ENCODE measurements at places on chromosomes 7 and 10. TPM values are rescaled to one million over a fixed set of nuclear protein-coding genes. Genes with fewer than 3 reads are reported as not detected.

CTAGE8 gene
- not detected for total RNA-seq

ADAM22 gene
- total RNA-seq: 10.9 TPM

GBX1 gene
- total RNA-seq: not detected

UCMA gene
- total RNA-seq: not detected

NOS3 gene
- total RNA-seq: 2.5 TPM

EIF3A gene
- 149 TPM for total RNA-seq

RARRES2 gene
- 47.6 TPM for total RNA-seq

RBP3 gene
- total RNA-seq: not detected

- no peaks in the 10 kb centered on the region for H3K27me3 ChIP-seq
- no peak overlapping the region for H3K4me3 ChIP-seq
- H3K36me3 ChIP-seq: peaks cover 69% of the 10 kb centered on the region
- DNase-seq: no peak
- H3K27ac ChIP-seq: no peak overlapping the region
These were observed 133.7 kb downstream of the SLC25A13 start for GRCh38 chr7:96188174-96188581.

DNA sequence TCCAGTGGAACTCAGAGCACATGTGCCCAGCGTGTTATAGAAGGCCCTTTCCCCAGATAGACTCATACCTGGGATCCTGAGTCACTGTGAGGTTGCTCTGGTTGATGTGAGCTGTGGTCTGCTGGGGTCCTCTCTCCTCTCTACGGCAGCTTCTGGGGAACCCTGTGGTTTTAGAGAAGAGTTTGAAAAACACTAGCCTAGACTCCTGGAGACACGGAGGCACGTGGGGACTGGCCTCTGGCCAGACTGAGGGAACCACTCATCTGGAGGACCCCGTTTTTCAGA lies 10.3 kb downstream of the ZNF775 start:
- H3K27ac ChIP-seq: no peak overlapping the region
- peaks cover under 1% of the 10 kb centered on the region for H3K4me1 ChIP-seq
- no peak for DNase-seq

DNA sequence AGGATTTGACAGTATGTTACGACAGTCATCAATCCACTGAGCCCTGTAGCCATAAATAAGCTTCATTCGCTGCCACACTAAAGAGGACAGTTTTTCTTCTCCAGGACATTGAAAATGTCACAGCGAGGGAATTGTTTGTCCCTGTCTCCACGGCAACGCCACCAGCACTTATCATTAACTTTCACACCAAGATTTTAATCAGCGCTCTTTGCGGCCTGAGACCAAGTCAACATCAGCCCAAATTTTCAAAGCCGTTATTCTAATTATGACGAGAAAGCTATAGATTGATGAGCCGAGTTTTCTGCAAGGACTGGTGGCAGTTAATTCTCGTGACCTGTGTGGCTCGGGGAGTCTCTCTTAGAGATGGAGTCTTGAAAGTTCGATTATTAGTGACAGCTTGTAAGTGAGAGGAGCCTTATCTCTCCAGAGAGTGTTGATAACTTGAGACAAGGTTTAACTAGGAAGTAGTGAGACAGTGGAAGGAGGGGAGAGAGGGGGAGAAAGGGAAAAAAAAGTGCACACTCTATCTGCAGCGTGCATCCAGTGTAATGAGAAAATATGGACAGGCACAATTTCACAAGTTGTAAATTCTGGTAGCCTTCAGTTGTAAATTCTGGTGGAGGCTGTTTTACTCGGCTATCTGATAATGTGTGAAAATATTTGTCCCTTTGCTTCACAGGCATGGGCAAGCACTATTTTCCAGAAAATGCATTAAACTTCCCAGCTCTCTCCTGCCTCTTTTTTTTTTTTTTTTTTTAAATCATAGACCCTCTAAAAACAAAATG lies 473.3 kb downstream of the LRMDA start:
- peaks cover 5% of the 10 kb centered on the region for H3K4me1 ChIP-seq
- peak; percentile 72 for DNase-seq

- DNase-seq: no peak
- peaks cover 2% of the 10 kb centered on the region for H3K4me1 ChIP-seq
- H3K27ac ChIP-seq: no peak overlapping the region
- H3K36me3 ChIP-seq: no peaks in the 10 kb centered on the region
- no peak overlapping the region for H3K4me3 ChIP-seq
These were observed 49.1 kb upstream of the GPAM start for GRCh38 chr10:112232670-112233069.

- no peak overlapping the region for H3K27ac ChIP-seq
- no peaks in the 10 kb centered on the region for H3K36me3 ChIP-seq
- no peaks in the 10 kb centered on the region for H3K4me1 ChIP-seq
- no peak overlapping the region for H3K4me3 ChIP-seq
- no peak for DNase-seq
These were observed 179.4 kb downstream of the CPEB3 start for GRCh38 chr10:92111336-92111939.

- peak overlapping the region; percentile 11 for H3K4me3 ChIP-seq
- peak; percentile 22 for DNase-seq
- no peaks in the 10 kb centered on the region for H3K27me3 ChIP-seq
- peak overlapping the region; percentile 87 for H3K27ac ChIP-seq
These were observed 161.8 kb downstream of the SKIDA1 start for GRCh38 chr10:21363731-21364104.

GRCh38 chr7:23928418-23928775 lies 218.4 kb downstream of the STK31 start:
- no peak overlapping the region for H3K4me3 ChIP-seq
- no peaks in the 10 kb centered on the region for H3K27me3 ChIP-seq
- no peak overlapping the region for H3K27ac ChIP-seq
- DNase-seq: no peak
- H3K4me1 ChIP-seq: no peaks in the 10 kb centered on the region
- H3K36me3 ChIP-seq: no peaks in the 10 kb centered on the region

- no peaks in the 10 kb centered on the region for H3K36me3 ChIP-seq
- no peak overlapping the region for H3K27ac ChIP-seq
- peak overlapping the region; percentile 23 for H3K4me3 ChIP-seq
These were observed 61.8 kb downstream of the NEURL1 start for GRCh38 chr10:103555325-103555649.

- peak; percentile 28 for DNase-seq
- H3K27ac ChIP-seq: no peak overlapping the region
- no peaks in the 10 kb centered on the region for H3K27me3 ChIP-seq
- no peak overlapping the region for H3K4me3 ChIP-seq
- no peaks in the 10 kb centered on the region for H3K4me1 ChIP-seq
These were observed 113.2 kb upstream of the GPR26 start for GRCh38 chr10:123552760-123553554.

DNA sequence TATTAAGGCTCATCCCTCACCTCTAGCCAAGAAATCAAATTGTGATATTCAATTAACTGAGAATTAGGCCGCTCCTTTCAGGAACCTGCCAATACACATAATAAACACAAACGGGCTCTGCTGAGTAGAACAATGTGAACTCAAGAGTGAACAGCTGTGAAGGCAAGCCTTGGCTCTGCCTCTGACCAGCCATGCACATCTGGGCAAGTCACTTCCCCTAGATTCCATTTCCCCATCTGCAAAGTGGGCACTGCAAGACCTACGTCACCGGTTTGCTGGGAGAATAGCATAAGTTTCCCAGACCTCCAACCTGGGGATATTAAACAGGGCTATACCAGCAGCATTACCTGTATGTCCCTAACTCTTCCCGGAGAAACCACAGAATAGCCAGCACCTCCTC lies 355.2 kb downstream of the TNS3 start:
- no peaks in the 10 kb centered on the region for H3K4me1 ChIP-seq
- no peaks in the 10 kb centered on the region for H3K27me3 ChIP-seq
- DNase-seq: no peak

DNA sequence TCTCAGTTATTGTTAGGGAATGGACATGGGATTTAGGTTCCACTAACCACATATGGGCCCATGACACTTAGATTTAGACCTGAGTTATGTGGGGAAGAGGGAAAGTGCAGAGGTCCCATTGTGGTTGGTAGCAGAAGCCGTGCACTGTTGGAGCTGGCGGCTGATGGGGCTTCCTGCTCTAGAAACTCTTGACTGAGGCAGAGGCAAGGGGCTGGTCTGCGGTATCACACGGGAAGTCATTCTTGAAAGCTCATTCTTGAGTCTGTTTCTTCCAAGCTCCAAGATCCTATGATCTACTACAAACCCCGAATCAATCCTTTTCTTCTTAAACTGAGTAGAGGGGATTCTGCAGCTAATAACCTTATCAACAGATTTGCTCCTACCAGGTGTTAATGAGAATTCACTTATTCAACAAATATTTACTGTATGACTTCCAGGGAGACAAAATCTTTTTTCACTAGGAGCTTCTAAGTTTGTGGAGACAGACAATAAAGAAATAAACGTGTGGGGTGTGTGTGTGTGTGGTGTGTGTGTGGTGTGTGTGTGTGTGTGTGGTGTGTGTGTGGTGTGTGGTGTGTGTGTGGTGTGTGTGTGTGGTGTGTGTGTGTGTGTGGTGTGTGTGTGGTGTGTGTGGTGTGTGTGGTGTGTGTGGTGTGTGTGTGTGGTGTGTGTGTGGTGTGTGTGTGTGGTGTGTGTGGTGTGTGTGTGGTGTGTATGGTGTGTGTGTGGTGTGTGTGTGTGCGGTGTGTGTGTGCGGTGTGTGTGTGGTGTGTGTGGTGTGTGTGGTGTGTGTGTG lies 57.1 kb downstream of the AOC1 start:
- no peak for DNase-seq
- no peaks in the 10 kb centered on the region for H3K4me1 ChIP-seq
- no peak overlapping the region for H3K4me3 ChIP-seq
- H3K27ac ChIP-seq: no peak overlapping the region

- DNase-seq: peak; percentile 78
- no peaks in the 10 kb centered on the region for H3K4me1 ChIP-seq
- no peak overlapping the region for H3K4me3 ChIP-seq
- H3K27ac ChIP-seq: no peak overlapping the region
These were observed 9.9 kb downstream of the NYAP1 start for GRCh38 chr7:100493476-100494264.

- no peak for DNase-seq
- no peaks in the 10 kb centered on the region for H3K4me1 ChIP-seq
- no peak overlapping the region for H3K27ac ChIP-seq
These were observed 534.3 kb downstream of the PTPRN2 start for GRCh38 chr7:158053183-158053915.

DNA sequence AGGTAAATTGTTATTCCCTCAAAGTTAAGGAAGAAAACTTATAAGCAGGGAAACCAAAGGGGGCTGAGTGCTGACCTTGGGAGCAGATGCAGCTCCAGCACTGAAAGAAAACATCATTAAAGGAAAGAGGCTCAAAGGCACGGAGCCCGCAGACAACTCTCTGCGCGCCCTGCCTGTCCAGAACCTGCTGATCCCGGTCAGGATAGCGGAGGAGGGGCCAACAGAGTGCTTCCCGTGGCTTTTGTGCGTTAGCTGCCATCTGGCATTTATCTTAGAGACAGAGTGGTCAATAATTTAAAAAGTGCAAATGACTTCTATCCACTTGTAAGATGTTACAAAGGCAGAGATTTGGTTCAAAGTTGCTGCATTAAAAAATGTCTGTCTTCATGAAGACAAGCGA lies 162.1 kb downstream of the FANK1 start:
- no peaks in the 10 kb centered on the region for H3K36me3 ChIP-seq
- H3K27me3 ChIP-seq: no peaks in the 10 kb centered on the region
- peak overlapping the region; percentile 62 for H3K27ac ChIP-seq

DNA sequence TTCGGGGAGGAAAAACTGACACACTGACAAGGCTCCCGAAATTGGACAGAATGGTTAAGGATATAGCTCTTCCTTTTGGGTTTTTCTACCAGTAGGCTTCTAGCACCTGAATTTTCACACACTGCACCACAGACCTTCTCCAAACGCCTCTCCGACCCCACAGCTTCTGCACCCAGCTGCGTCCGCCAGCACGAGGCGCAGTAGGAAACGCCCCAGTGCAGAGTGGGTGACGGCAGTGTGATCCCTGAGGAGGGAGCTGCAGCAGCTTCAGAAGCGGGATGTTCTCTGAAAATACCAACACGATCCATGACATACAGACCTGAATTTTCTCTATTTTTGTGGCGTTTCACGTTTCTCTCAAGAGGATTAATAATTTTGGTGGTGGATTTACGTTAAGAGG lies 25.9 kb downstream of the HSPB1 start:
- DNase-seq: no peak
- H3K27me3 ChIP-seq: no peaks in the 10 kb centered on the region
- H3K4me3 ChIP-seq: no peak overlapping the region
- H3K36me3 ChIP-seq: peaks cover 88% of the 10 kb centered on the region

GRCh38 chr7:158759245-158759614 lies 54.6 kb upstream of the NCAPG2 start:
- H3K27ac ChIP-seq: no peak overlapping the region
- no peaks in the 10 kb centered on the region for H3K27me3 ChIP-seq
- H3K4me3 ChIP-seq: no peak overlapping the region

DNA sequence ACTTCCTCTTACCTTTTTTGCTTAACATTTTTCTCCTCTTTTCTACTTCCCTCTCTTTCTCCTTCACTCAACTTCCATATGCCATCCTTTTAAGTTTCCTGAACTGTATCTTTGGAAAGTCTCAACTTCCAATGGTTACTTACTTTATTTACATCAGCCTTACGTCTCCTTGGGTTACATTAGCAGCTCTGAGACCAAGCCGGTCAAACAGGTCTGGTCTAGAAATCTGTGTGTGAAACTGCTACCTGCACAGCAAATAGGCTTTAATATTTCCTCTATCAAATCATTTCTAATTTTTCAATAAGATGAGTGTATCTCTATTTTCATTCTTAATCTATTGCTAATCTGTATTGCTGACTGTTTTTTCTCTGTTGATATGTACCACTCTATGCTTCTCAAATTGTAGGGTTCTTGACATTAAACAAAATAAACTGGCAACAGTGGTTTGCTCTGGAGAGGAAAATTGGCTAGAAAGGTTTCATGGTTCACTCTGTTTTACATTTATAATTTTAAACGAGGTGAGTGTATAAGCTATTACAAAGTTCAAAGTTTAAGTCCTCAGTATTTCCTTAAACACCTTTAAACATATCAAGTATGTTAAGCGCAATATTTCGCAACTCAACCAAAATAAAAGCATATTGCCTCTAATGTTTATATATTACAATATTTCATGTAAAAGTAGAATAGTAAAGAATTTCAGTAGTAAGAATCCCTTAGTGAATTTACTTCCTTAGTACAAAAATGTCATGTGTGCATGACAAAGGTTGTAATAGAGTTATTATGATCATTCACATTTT lies 3.6 kb upstream of the SEMA3C start:
- H3K27me3 ChIP-seq: no peaks in the 10 kb centered on the region
- no peak for DNase-seq
- H3K4me3 ChIP-seq: no peak overlapping the region
- no peaks in the 10 kb centered on the region for H3K36me3 ChIP-seq
- no peak overlapping the region for H3K27ac ChIP-seq

DNA sequence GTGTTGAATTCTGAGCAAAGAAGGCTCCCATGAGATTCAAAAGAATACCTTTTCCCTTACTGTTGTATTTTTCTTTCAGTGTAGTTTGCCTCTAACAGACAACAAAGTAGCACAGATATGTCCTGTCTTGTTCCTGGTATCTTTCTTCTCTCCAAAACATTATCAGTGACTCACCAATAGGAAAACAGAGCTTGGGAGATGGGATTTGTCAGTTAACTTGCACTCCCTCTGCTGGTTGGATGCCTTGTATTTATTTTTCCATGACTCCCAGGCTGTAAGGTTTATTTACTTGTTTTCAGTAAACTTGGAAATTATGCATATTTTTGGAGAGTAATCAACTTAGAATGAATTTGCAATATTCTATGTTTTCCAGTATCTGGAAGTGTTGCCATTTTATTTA lies 129.7 kb downstream of the SAMD9 start:
- H3K4me1 ChIP-seq: peaks cover 5% of the 10 kb centered on the region
- H3K4me3 ChIP-seq: peak overlapping the region; percentile 1
- no peak for DNase-seq
- H3K27me3 ChIP-seq: no peaks in the 10 kb centered on the region
- no peak overlapping the region for H3K27ac ChIP-seq
- H3K36me3 ChIP-seq: no peaks in the 10 kb centered on the region

Data from endodermal cell (in vitro differentiated cells).